Lower leg skin (tissue), 4 donors: ENCODE measurements at places on chromosomes 4 and X.

- DNase-seq: peak; percentile 94
Measured at GRCh38 chrX:154526901-154527675, 11.1 kb upstream of the FAM3A start.

DNA sequence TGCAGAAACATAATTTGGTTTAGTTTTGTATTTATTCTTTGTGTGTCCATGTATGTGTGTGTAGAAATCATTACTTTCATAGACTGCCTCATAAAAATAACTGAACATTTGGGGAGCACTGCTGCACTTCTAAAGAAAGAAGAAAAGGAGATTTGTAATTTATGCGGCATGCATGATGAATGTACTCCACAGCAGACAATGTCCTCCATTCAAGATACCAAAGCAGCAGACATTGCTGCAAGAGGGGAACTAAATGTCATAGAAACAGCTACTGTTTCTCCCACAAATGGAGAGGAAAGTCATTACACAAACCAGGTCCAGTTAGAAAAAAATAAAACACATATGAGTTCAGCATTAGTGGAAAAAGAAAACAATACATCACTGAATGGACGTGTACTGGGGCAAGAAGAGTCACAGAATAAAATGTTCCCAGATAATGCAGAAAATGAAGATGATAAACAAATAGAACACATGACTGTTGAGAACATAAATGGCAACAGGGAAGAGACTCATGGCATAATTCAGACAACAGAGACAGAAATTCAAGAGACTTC, 2.6 kb downstream of the DTHD1 start:
- no peak for DNase-seq

DNA sequence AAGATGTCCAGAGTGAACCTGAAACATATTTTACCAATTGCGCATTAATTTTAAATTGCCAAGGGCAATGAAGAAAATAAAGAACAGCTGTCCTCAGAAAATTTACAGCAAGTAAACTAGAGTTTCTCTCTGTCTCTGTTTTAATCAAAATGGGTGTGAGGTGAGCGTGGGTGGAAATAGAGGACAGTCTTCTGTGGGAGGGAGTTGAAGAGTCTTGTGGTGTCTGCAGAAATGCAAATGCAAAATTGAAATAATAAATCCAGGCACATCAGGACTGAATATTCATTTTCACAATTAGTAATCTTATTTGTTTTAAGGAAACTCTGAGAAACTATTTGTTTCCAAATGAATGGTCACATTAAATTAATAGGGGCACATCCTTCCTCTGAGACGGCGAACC, 192.0 kb downstream of the ARHGAP10 start:
- DNase-seq: no peak

DNA sequence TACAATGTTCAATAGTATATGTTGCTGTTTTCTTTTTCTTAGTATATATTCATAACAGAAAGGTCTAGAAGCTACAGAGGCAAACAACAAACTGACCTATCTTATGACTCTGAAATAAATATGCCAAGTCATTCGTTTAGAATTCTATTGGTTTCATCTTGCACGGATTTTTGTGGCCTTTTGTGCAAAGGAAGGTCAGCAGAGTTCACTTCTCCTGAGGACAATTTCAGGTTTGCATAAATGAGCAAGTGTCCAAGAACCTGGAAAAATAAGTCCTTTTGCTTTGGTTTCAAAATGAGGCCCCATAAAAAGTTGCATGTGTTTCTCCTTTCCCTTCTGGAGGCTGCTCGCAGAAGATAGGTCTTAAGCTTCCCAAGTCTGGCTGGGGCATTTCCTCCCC, 156.9 kb downstream of the APBB2 start:
- no peak for DNase-seq

- peak; percentile 81 for DNase-seq
Measured at GRCh38 chr4:7073526-7074390, 5.9 kb upstream of the GRPEL1 start.
